ENCODE measurements at places on chromosomes 4 and X.

GRCh38 chr4:3285558-3286334, 7.1 kb upstream of the RGS12 start:
- no peak for DNase-seq

DNA sequence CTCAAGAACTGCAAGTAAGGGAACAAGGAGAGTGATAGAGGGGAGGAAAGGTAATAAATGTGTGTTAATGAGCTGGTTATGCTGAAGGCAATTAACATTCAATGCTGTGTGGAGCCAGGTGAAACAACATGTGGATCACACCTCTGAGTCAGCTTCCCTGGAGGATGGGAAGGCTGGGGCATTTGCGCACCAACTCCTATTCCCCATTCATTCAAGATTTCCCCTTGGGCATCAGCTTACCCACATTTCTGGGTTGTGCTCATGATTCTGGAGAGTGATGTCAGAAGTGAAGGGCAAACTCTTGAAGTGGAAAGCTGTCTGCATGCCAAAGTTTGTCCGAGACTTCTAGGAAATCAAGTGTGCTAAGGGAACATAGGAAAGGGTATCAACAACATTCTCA, 461.4 kb downstream of the MID1IP1 start:
- DNase-seq: no peak

DNA sequence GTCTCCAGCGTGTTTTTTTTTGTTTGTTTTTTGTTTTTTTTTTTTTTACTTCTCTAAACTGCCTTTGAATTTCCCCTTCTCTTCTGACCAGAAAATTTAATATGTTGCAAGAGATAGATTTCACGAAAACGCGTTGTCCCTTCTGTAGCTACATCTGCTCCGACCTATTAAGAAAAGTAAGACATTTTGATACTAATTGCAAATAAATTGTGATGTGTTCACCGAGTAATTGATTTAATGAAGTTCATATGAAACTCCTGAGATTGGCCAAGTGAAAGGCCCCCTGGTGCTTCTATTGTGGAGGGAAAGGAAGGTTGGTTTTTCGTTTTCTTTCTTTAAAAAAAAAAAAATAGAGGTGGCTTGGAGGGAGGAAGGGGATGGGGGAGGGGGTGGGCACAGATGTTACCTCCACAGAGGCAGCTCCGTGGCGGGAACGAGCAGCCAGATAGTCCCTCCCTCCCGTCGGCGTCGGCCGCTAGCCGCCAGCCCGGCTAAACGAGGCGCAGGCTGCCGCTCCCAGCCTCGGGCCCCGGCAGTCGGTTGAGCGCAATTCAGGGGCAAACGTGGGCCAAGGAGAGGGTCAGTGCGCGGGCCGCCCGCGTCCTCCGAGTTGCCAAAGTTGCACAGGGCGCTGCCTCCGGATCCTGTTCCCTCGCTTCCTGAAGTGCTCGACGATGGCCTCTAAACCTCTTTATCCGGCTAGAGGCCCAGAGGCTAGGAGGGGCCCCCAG, 139.1 kb upstream of the ZIC3 start:
- no peak for DNase-seq

GRCh38 chr4:7155590-7156071, 36.7 kb upstream of the SORCS2 start:
- DNase-seq: peak; percentile 89

- DNase-seq: peak; percentile 82
Measured at GRCh38 chr4:78056265-78057129, 626 bp upstream of the FRAS1 start.

- DNase-seq: peak; percentile 28
Measured at GRCh38 chr4:173145131-173145530, 23.5 kb upstream of the GALNT7 start.

DNA sequence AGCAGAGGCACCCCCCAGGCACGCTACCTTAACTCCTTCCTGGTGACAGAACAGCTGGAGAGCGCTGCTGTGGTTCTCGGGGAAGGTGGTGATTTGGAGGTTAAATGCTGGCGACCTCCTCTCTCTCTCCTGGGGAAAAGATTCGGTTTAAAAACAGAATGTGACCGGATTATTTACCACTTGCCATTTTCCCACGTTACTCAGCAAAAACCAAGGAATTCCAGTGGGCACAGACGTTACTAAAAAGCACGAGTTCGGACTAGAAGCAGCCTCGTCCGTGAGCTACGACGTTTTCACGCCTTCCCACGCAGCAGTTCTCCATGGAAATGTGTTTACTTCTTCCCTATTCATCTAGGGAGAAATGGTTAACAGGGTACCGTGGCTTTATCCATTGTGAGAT, 32.3 kb upstream of the C4orf50 start:
- no peak for DNase-seq

DNA sequence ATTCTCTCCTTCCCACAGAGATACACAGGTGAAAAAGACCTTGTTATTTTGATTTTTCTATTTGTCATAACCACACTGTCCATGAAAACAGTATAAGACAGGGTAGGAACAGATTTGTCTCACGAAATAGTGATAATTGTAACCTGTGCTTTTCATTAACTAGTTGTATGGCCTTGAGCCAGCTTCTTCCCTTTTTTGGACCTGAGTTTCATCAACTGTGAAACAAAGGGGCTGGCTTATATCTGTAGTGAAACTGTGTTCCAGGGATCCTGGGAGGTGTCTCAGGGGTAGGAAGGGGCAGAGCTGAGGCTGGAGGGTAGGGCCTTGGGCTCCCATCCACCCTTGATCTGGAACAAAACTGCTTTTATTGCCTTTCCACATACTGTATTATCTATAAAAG, 50.9 kb downstream of the MED28 start:
- no peak for DNase-seq

DNA sequence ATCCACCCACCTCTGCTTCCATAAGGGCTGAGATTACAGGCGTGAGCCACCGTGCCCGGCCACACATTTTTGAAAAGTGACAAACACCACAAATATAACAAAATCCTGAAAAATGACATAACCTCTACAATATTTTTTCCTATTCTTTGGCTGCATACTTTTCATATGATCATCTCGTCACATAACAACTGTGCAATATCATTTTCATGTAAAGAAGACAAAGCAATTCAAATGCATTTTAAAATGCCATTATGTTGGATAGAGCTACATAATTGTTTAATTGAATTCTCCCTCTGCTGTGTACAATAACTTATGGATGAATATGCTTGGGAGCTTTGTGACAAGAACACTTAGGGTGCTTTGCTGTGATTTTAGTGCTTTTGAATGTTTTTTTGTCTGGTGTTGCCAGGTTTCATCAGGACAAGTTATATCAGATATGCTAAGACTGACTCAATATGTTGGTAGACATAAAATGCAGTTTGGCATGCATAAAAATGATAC, 132.9 kb downstream of the CHIC2 start:
- DNase-seq: no peak

- no peak for DNase-seq
Measured at GRCh38 chrX:110847334-110847733, 51.7 kb upstream of the CHRDL1 start.

GRCh38 chr4:33116871-33117270, 2396.7 kb downstream of the PCDH7 start:
- no peak for DNase-seq

GRCh38 chr4:5504486-5504885, 203.9 kb downstream of the EVC2 start:
- no peak for DNase-seq

GRCh38 chr4:154416190-154416547, 75.4 kb downstream of the DCHS2 start:
- DNase-seq: peak; percentile 87

DNA sequence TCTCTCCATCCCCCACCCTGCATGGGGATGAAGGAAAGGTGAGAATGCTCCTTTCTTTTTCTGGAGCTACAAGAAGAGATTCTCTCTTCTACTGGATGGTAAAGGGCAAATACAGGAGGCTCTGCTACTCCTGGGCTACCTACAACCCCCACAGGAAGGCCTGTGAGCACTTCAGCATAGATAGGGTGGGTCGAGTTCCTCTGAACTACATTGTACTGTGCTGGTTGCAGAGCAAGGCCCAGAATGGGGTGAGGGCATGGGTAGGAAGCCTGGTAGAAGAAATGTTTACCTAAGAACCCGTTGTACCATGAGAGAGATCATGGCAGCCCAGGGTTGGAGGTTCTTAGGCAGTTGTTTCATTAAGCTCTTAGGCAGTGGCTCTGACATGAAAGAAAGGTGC, 510.4 kb downstream of the MID1IP1 start:
- no peak for DNase-seq

- DNase-seq: no peak
Measured at GRCh38 chrX:5142644-5143043, 1086.0 kb downstream of the NLGN4X start.

DNA sequence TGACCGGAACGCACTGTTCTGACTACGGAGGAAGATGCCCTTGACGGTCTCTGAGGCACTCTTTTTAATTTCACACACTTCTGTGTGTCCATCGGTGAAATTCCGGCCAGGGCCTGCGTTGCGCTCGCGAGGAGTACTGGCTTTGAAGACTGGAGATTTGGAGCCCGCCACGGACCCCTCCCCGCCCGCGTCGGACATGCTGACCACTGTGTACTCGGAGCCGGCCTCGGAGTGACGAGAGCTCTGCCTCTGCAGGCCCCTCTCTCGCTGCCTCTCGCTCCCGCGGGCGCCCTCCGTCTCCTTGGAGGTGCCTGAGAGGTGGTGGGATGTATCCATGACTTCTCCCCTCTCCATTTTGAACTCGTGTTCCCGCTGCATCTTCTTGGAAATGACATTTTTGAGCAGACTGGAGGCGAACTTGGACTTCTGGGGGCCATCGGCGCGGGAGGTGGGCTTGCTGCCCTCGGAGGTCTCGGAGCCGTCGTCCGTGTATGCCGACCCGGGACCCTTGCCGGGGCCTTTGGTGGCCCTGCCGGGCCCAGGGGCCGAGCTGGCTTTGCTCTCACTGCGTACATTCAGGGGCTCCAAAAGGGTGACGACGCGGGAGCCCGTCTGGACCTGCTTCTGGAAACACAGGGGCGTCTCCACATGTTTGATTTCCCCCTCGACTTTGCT, 5.7 kb downstream of the C4orf54 start:
- DNase-seq: no peak

DNA sequence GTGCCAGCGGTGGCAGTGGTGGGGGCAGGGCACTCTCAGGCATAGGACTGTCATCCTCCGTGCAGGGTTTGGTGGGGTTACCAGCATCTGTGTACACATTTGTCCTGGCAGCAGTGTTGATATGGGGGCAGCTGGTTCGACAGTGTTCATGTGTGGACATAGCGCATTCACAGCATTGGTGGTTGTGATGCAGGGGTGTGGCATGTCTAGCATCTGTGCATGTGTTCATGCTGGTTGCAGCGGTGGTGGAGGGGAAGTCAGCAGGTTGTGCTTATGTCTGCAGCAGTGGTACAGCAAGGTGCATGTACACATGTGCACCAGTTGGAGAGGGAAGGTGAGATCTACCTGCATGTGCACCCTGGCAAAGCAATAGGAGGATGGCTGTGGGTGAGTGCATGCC, 75.3 kb upstream of the ZXDB start:
- DNase-seq: no peak

DNA sequence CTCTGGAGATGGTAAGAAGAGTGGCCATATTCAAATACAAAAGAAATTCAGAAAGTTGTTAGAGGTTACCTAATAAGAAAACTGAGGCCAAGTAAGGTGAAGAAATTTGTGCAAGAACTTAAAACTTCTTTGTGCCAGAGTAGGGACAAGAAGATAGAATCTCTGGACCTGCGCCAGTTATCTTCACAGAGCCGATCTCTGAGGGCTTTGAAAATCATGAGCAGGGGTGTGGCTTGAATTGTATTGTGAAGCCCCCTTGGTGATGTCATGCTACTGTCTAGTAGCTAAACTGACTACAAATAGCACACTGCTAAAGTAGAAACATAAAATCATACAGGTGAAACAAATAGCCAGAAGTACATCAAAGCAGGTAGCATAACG, 184.6 kb downstream of the UGT8 start:
- DNase-seq: no peak

DNA sequence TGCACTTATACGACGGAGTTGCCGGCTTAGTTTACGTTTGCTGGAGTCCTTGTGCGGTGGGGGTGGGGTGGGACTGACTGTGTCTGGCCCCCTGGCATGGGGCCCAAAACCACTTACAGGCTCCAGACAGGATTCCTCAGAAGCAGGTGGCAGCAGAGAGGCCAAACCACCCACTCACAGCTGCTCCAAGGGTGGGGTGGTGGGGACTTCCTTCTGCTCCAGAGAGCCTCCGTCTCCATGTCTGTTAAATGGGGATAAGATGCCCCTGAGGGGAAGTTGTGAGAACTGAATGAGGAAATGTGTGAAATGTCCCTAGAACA, 36.7 kb downstream of the PSAPL1 start:
- peak; percentile 82 for DNase-seq
